ENCODE measurements at places on chromosomes 1 and 21. TPM values are rescaled to one million over a fixed set of nuclear protein-coding genes. Genes with fewer than 3 reads are reported as not detected.

- no peak for DNase-seq
Measured at GRCh38 chr1:44676484-44677200, 2.1 kb downstream of the ARMH1 start.

GRCh38 chr1:84825161-84825560 lies 67.8 kb downstream of the LPAR3 start:
- no peak for DNase-seq

LIN9 gene
- total RNA-seq = 8.2 TPM

GPR3 gene
- not detected for total RNA-seq

LRRC71 gene
- not detected for total RNA-seq

DNAH14 gene
- 0.08 TPM for total RNA-seq

FAM43B gene
- not detected for total RNA-seq

SPRR1A gene
- not detected for total RNA-seq

MPC2 gene
- 31.2 TPM for total RNA-seq

SMCP gene
- total RNA-seq = not detected
